Chondrocyte (in vitro differentiated cells): ENCODE measurements at places on chromosomes 2 and 18. TPM values are rescaled to one million over a fixed set of nuclear protein-coding genes. Genes with fewer than 3 reads are reported as not detected.

TM4SF20 gene
- total RNA-seq = not detected in 3 replicates

FBXO15 gene
- total RNA-seq = 0.57 to 0.95 TPM (median 0.92 TPM) in 3 replicates

ANKRD30B gene
- total RNA-seq = not detected in 3 replicates

CYBRD1 gene
- total RNA-seq = 84.5 to 139 TPM (median 88.5 TPM) in 3 replicates

GKN2 gene
- not detected in 3 replicates for total RNA-seq

PTPRN gene
- 0.67 to 0.87 TPM (median 0.80 TPM) in 3 replicates for total RNA-seq

AKAIN1 gene
- total RNA-seq = not detected in 3 replicates

SP100 gene
- total RNA-seq = 57.6 to 67.0 TPM (median 66.7 TPM) in 3 replicates

REG3G gene
- total RNA-seq = not detected in 3 replicates
